ENCODE measurements at places on chromosomes 7 and 10.

DNA sequence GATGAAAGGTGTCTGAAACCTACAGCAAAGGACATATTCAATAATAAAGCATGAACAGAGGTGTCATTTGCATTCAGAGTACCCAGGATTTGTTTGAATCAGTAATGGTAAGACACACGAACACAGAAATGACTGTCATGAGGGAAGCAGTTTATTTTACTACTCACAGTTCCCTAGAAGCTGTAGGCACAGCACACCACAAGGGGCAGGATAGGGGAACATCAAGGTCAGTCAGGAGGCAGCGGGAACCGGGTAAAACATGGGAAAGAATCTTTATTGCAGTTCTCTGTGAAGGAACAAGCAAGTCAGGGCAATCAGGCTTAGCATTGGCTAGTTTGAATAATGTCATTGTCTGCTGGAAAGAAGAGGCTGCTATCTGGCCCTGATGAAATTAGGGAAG, 70.2 kb upstream of the PDSS1 start:
- H3K27me3 ChIP-seq, result peaks cover 30% of the 10 kb centered on the region
- no peak overlapping the region for H3K4me3 ChIP-seq
- no peak for DNase-seq
- H3K36me3 ChIP-seq, result no peaks in the 10 kb centered on the region

- no peaks in the 10 kb centered on the region for H3K4me1 ChIP-seq
- no peaks in the 10 kb centered on the region for H3K36me3 ChIP-seq
- no peaks in the 10 kb centered on the region for H3K27me3 ChIP-seq
- no peak for DNase-seq
- H3K4me3 ChIP-seq, result no peak overlapping the region
Observed at GRCh38 chr10:77686096-77686495, 48.5 kb upstream of the KCNMA1 start.

DNA sequence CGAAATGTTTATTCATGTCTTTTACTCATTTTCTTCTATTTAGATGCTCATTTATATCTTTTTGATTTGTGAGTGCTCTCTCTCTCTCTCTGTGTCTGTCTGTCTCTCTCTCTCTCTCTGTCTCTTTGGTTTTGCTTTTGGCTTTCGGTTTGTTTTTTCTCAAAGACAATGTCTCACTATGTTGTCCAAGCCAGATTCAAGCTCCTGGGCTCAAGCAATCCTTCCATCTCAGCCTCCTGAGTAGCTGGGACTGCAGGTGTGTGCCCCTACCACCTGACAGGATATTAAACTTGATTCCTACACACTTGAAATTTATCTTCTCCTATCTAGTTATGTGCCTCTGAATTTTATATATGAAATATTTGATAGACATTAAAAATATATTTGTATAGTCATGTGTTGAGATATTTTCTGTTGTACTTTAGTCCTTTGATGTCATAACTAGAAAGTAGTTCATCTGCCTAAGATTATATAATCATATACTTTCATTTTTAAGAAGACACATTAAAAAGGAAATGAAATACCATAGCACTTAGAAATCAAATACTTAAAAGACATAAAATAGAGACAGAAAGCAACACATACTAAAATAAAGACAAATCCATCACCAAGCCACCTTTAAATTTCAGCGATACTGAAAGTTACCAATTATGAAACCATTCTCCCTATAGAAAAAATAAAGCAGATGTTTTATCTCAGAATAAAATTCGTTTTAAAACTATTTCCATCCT, 68.1 kb upstream of the SFMBT2 start:
- H3K4me3 ChIP-seq, result peak overlapping the region; percentile 41
- peaks cover 2% of the 10 kb centered on the region for H3K27me3 ChIP-seq
- peaks cover 53% of the 10 kb centered on the region for H3K4me1 ChIP-seq
- no peak for DNase-seq

GRCh38 chr7:100221231-100221718, 1.5 kb downstream of the PVRIG start:
- no peaks in the 10 kb centered on the region for H3K27me3 ChIP-seq
- H3K4me1 ChIP-seq, result peaks cover 54% of the 10 kb centered on the region
- H3K4me3 ChIP-seq, result peak overlapping the region; percentile 96
- H3K27ac ChIP-seq, result peak overlapping the region; percentile 99
- DNase-seq, result peak; percentile 92
- H3K36me3 ChIP-seq, result peaks cover 44% of the 10 kb centered on the region

DNA sequence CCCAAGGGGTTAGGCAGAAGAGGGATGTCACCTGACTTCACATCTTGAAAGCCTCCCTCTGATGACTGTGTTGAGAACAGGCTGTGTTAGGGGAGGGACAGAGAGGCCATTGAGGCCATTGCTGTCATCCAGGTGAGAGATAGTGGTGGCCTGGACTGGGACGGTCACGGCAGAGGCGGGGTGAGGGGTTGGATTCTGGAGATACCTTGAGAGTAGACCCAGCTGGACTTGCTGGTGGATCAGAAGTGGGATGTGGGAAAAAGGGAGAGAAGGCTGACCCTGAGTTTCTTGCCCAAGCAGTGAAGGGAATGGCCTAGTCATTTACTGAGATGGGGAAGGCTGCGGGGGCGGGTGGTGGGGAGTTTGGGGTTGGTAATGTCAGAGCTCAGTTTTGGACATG, 13.6 kb downstream of the MTURN start:
- no peaks in the 10 kb centered on the region for H3K27me3 ChIP-seq
- H3K36me3 ChIP-seq, result no peaks in the 10 kb centered on the region
- no peak overlapping the region for H3K27ac ChIP-seq
- H3K4me3 ChIP-seq, result no peak overlapping the region
- H3K4me1 ChIP-seq, result peaks cover 10% of the 10 kb centered on the region

DNA sequence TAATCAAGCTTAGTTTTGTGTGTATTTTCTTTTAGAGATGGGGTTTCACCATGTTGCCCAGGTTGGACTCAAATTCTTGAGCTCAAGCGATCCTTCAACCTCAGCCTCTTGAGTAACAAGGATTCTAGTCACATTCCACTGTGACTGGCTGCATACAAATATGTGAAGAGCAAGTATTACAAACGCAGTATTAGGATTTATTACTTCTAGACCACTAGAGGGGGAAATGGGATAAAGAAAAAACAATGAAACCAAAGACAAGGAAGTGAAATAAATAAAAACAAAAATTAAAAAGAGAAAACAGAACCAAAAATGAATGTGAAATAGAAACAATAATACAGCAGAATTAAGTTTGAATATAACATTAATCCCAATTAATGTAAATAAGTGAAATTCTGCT, 308.7 kb downstream of the ANKRD30A start:
- no peak overlapping the region for H3K27ac ChIP-seq
- H3K27me3 ChIP-seq, result no peaks in the 10 kb centered on the region
- no peaks in the 10 kb centered on the region for H3K36me3 ChIP-seq
- DNase-seq, result no peak

GRCh38 chr7:125468855-125469174, 539.2 kb upstream of the POT1 start:
- H3K27me3 ChIP-seq, result no peaks in the 10 kb centered on the region
- H3K27ac ChIP-seq, result no peak overlapping the region
- H3K36me3 ChIP-seq, result no peaks in the 10 kb centered on the region

- H3K27me3 ChIP-seq, result peaks cover 44% of the 10 kb centered on the region
- no peaks in the 10 kb centered on the region for H3K36me3 ChIP-seq
- DNase-seq, result peak; percentile 63
- no peak overlapping the region for H3K4me3 ChIP-seq
- H3K4me1 ChIP-seq, result peaks cover 3% of the 10 kb centered on the region
- H3K27ac ChIP-seq, result no peak overlapping the region
Observed at GRCh38 chr10:113126229-113127201, 176.5 kb downstream of the TCF7L2 start.

- no peak for DNase-seq
- H3K4me3 ChIP-seq, result no peak overlapping the region
- H3K27ac ChIP-seq, result no peak overlapping the region
- H3K27me3 ChIP-seq, result no peaks in the 10 kb centered on the region
- H3K4me1 ChIP-seq, result no peaks in the 10 kb centered on the region
- no peaks in the 10 kb centered on the region for H3K36me3 ChIP-seq
Observed at GRCh38 chr10:123402656-123403055, 248.5 kb downstream of the BUB3 start.

DNA sequence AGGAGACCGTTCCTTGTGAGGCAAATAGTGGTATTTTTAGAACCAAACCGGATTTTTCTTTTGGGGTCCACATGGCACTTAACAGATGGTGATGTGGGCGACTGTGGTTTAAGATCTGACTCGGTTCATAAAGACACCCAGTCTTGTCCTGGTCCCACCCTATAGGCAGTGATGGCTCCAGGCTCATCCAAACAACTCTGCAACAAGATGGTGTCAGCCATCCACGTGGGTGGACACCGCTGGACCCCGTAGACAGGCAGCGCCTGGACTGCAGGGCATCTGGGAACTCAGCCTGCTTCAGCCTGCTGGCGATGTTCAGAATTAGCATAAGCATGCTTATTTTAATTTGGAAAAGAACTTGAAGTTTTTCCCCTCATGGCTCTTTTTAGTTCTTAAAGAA, 258.4 kb upstream of the FZD1 start:
- no peak overlapping the region for H3K27ac ChIP-seq
- peaks cover 2% of the 10 kb centered on the region for H3K27me3 ChIP-seq
- no peak overlapping the region for H3K4me3 ChIP-seq
- DNase-seq, result no peak
- H3K36me3 ChIP-seq, result no peaks in the 10 kb centered on the region
- no peaks in the 10 kb centered on the region for H3K4me1 ChIP-seq

DNA sequence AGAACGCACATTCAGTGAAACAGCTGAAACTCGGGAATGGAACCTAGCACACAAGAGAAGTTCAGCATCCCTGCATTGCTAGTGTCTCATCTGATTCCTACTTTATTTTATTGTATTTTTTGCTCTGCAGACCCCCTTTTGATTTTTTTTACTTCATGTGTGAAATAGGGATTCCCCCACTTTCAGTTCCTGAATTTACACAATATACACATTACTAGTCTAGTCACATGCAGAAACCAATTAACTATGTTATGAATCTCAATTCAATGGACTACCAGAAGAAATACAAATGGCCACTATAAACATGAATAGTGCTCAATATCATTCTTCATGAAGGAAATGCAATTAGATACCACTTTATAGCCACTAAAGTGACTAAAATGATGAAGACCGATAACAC, 386.1 kb upstream of the COBL start:
- no peaks in the 10 kb centered on the region for H3K4me1 ChIP-seq
- DNase-seq, result no peak
- H3K4me3 ChIP-seq, result no peak overlapping the region
- no peaks in the 10 kb centered on the region for H3K36me3 ChIP-seq
- no peak overlapping the region for H3K27ac ChIP-seq

- no peak overlapping the region for H3K27ac ChIP-seq
- H3K27me3 ChIP-seq, result peaks cover 7% of the 10 kb centered on the region
- DNase-seq, result no peak
- no peaks in the 10 kb centered on the region for H3K4me1 ChIP-seq
Observed at GRCh38 chr10:44845361-44846175, 65.6 kb upstream of the TMEM72 start.
